Naive thymus-derived CD8-positive, alpha-beta T cell (primary cell): ENCODE measurements at places on chromosomes 12 and 14.

DNA sequence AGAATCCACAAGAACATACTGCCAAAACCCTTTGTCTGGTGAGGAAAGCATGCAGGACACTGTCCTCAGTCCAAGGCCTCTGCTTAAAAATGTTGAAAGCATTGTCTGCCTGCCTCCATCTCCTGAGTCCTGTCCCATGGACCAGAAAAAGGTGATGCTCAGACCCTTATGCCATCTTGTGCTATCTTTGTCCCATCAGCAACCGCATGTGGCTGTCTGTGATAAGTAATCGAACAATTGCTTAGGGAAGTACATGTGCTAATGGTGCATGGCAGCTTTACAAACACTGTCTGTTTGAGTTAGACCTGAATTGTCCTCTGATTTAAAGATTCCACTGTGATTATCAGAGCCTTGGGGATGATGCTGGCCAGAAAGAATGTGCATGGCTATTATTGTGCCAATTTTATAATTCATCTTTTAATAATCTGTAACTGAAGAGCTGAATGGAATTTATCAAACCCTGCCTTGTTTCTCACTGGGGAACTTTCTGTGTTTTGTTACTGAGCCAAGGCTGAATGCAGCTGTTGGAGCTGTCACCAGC, 177.5 kb downstream of the DACT1 start:
- no peak for DNase-seq

DNA sequence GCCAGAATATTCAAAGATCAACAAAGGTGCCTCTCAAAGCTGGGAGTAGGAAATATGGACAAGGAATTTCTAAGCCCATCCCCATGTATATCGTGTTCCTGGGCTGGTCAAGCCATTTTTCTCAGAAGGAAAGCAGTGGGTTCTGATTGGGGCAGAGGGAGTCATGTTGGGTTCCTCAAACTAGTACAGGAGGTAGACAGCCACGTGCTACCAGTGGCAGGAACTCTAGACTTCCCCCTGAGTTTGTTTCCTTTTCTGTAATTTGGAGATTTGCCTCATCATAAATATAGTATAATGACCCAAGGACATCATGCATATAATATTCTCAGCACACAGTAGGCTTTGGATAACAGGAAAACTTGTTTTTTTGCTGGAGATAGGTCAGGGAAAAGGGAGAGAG, 16.4 kb upstream of the PLEKHH1 start:
- DNase-seq: no peak

- DNase-seq: no peak
Observed at GRCh38 chr12:111803038-111803626, 36.4 kb downstream of the ALDH2 start.

- DNase-seq: no peak
Observed at GRCh38 chr14:89015016-89015415, 190.6 kb downstream of the TTC8 start.

GRCh38 chr14:61641914-61642613, 53.2 kb upstream of the HIF1A start:
- DNase-seq: no peak

DNA sequence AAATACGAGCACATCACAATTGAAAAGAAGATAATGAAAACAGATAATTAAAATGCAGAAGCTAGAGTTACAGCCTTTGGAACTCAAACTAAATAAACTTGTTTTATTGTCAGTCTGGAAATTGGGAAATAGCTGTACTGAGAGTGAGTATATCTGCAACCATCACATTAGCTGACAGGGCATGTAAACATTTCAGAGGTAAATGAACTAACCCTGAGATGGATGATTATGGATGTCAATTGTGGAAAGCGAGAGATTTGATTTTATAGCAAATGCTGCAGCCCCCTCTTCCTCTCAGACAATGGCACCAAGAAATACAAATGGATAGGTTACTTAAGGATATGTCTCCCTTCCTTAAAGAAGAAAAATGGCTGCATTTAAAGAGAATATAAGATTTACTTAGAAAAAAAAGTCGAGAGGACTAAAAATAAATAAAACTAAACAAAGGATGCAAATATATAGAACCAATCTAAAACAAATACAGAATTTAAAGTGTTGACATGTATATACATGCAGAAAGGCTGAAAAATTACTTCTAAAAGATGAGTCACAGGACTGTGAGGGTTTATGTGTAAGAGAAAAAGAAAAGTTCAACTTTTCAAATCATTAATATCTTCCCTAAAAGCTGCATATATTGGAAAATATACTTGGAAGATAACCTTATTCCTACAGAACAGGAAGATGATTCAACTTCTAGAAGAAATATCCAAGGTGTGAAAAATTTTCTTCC, 120.3 kb upstream of the FLRT2 start:
- DNase-seq: no peak

- no peak for DNase-seq
Observed at GRCh38 chr14:105490267-105490571, 827 bp upstream of the TEDC1 start.

DNA sequence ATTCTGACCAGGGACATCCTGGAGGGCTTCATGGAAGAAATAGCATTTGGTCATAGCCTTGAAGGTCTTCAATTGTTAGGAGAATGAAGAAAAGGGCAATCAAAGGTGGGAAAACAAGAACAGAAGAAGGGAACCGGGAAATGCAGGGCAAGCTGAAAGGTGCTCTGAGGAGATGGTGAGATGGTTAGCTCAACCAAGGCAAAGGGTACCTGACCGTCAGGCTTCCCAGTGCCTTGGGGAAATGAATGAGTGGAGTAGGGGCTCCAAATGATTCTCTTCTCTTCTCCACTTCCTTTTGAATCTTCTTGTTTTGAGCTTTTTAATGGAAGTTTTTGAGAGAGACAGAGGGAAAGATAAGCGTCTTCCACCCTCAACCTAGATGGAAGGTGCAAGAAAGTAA, 155.6 kb upstream of the PWP1 start:
- no peak for DNase-seq

GRCh38 chr14:53529519-53529918, 376.4 kb upstream of the DDHD1 start:
- no peak for DNase-seq

GRCh38 chr12:66984962-66985361, 284.2 kb upstream of the CAND1 start:
- no peak for DNase-seq

DNA sequence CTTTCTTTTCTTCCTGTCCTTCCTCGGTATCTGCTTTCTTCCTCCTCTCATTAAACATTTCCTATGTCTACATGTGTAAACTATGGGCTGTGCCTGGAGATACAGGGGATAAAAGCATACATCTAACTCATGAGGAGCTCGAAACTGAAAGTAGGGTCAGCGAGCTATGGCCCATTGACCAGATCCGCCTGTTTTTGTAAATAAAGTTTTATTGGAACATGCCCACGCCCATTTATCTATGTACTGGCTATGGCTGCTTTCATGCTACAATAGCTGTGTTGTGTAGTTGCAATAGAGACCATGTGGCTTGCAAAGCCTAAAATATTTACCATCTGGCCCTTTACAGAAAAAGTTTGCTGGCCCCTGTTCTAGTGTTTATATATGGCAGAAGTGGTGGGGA, 500.8 kb upstream of the GARIN6 start:
- no peak for DNase-seq

DNA sequence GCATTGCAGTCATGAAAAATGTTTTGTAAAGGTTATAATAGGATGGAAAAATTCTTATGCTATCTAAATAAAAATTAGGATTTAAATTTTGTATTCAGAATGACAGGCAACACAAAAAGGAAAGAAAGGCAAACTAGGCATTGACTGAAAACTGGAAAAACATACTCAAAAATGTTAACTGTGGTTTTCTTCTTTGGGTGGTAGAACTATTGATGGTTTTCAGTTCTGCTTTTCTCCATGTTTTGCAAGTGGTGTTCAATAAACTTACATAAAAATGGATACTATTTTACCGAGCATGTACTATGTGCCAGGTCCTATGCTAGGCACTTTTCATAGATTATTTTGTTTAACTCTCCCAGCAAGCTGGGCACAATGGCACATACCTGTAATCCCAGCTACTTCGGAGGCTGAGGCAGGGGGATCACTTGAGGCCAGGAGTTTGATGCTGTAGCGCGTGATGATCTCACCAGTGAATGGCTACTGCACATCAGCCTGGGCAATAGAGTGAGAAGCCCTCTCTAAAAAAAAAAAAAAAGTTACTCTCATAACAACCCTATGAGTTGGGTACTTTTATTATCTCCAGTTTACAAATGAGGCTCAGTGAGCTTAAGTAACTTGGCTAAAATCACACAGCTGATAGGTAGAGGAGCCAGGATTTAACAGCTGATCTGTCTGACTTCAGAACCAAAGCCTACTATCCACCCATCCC, 26.3 kb upstream of the TCP11L2 start:
- no peak for DNase-seq

- DNase-seq: no peak
Observed at GRCh38 chr12:27924350-27925135, 48.0 kb downstream of the PTHLH start.

DNA sequence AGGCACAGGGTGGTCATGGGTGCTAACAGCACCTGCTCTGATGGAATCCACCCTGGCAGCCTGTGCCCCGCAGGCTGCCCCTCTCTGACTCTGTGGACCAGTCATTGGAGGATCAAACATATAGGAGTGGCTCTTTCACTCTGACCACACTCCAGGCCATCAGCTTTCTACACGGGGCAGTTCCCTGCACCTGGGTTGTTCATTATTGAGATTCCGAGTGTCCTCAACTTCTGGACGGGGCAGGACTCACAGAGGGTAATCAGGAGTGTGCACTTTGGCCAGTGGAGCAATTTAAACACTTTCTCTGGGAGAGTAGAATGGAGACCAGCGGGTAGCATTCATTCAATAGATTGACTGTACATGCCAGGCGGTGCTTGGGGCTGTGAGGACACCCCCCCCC, 94.8 kb downstream of the NINJ2 start:
- DNase-seq: no peak

- DNase-seq: no peak
Observed at GRCh38 chr12:110248096-110248447, 33.0 kb upstream of the ATP2A2 start.

DNA sequence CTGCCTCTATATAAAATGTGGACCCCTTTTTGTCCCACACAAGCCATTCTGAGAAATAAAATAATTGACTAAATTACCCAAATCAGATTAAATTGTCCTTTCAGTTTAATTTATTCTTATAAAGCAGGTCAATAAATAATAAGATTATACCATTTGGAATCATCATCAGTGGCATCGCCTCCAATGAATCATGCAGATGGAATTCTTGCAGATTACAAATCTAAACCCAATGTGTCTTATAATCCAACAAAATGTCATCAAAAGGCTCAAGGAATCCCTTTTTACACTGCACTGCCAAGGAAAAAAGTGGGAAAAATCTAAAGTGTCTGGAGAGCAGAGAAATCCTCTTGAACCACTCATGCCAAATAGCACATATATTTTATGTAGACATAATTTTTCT, 138.2 kb upstream of the TSPAN8 start:
- DNase-seq: no peak

DNA sequence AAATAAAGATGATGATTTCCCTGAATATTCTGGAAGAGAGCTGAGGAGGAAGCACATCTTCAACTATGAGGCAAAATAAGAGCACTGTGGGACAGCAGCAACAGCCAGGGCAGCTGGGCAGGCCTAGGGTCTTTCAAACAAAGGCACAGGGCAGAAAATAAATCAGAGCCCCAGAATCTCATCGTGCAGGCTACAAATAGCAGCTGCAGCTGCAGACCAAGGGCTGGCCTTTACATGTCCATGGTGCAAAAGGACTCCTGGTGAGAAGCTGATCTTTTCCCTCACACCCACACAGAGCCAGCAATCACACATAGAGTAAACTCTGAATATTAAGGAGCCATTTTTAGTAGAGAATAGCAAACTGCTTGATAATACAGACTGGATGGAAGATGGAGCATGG, 13.6 kb upstream of the MYBPC1 start:
- no peak for DNase-seq

DNA sequence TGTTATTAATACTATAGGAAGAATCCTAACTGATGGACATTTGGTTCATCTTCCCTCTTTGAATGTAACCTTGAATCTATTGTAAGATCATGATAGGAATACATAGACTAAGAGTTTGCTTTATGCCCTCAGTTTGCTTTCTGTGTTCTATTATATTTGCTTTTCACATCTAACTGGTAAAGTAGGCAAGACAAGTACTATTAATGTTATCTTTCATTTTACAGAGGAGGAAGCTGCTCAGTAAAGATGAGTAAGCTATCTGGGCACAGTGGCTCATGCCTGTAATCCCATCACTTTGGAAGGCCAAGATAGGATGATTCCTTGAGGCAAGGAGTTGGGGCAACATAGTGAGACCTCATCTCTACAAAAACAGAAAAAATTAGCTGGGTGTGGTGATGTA, 103.0 kb downstream of the TMTC2 start:
- DNase-seq: no peak

DNA sequence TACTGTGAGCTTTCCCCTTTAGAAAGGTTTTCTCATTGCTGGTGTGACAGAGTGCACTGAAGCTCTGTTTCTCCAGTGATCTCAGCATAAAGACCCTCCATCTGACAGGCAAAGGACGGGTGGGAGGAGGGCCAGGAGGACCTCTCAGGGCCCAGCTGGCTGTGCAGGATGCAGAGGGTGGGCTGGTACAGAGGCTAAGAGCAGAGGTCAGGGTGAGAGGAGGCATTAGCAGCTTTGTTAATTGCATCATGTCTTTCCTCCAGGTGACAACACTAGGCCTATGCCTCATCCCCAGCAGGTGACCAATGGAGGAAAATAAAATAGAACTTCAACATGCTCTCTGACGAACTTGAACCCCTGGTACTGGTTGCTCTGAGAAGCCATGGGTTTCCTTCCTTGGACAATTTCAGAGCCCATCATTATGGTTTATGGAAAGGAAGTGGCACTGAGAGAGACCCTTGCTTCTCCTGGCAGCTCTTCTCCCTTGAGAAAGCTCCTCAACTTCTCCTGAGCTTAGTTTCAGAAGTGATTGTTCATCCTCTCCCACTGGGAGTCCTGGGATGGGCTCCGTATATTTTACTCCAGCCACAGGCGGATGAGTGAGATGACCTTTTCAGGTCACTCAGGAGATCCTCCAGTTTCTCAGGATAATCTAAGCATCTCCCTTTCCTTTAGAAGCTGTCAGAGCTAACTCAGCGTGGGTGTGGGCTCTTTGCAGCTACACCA, 45.8 kb upstream of the ATP23 start:
- no peak for DNase-seq

- DNase-seq: no peak
Observed at GRCh38 chr12:98344046-98344930, 171.1 kb upstream of the TMPO start.

DNA sequence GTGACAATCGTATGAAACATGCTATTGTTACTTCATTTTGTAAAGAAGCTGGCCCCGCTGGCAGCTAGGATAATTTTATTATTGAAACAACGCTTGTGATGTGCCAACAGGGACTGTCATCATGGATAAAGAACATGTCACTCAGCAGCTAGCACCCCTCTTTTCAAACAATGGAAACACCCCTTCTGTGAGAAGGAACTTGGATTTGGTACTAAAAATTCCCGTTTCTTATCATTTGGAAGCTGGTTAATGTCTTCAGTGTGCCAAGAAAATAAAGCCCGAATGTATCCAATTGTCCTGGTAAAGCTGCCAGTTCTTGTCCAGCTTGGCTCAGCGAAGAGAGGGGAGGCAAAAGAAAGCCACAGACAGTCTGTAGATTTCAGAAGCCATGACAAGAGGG, 186.6 kb downstream of the PHLDA1 start:
- DNase-seq: no peak
